Stimulated activated CD4-positive, alpha-beta T cell treated with anti-CD3 and anti-CD28 coated beads, Interleukin-2, amount 100 ng/mL, for 48 hours (primary cell): ENCODE measurements at places on chromosomes 3 and 15.
A peak's percentile ranks its signal among the peaks of the same experiment; 100 is the strongest.

DNA sequence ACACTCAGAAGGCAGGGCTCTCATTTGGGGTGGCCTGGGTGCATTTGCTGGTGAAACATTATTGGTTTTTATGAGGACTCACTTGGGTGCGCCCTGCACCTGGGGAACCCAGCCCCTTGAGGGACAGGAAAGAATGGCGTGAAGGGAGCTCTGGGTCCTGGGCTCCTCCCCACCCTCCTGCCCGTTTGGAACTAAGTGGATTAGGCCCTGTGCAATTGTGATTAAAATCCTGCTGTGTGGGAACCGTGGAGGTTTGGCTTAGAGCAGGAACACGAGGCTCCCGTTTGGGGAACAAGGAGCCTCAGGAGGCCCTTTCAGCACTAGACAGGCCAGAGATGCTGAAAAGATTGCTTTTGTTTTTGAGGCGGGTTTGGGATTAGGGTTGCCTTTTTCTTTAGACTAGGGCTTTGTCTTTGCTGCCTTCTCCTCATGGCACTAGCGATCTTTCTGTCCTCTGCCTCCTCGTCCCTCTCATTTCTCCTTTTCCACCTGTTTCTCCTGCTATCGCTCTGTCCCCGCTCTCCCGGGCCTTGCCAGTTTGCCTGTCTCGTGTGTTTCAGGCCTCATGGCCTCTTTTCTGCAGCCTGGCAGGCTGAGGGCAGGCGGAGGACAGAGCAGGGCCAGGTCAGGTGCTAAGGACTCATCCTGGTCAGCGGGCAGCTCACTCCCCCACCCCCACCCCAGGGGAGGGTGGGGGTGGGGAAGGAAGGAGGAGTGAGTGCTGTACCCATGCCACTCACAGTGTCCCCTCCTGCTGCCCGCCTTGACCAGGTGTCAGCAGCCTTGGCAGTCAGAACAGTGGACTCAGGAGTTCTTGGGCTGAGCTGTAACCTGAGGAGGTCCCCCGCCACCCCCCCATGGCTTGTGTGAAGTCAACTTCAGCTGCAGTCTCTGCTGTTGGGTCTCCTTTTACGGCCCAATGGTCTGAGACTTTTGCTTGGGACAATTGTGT lies 8.6 kb downstream of the MAPKAPK3 start:
- no peak for DNase-seq

- DNase-seq: no peak
These were observed 12.4 kb downstream of the RETNLB start for GRCh38 chr3:108744762-108745161.

- no peak for DNase-seq
These were observed 3.3 kb downstream of the ARRDC4 start for GRCh38 chr15:97963779-97964178.

DNA sequence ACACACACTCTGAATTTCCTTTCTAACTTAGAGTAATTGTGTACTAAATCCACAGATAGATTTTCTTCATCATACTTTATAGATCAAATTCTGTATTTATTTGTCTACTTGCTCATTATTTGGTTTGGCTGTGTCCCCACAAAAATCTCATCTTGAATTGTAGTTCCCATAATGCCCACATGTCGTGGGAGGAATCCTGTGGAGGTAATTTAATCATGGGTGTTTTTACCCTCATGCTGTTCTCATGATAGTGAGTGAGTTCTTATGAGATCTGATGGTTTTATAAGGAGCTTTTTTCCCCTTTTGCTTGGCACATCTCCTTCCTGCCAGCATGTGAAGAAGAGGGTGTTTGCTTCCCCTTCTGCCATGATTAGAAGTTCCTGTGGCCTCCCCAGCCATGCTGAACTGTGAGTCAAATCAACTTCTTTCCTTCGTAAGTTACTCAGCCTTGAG lies 198.3 kb upstream of the TGFBR2 start:
- no peak for DNase-seq

DNA sequence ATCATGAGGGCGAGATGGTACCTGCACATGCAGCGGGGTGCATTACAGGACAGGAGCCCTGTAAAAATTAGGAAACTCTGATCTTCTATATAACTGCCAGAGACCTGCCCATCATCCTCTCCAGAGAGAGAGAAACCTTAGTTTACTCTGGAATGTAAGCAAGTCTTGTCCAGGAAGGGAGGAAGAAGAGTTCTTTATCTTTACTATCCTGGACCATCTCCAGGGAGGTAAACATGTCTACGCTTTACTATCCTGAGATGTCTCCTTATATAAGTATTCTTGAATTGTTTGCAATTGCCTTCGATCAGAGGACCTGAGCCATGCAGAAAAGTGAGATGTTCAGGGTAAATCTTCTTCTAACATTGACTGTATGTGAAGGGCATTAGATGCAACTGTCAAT lies 12.7 kb upstream of the HACD2 start:
- DNase-seq: no peak

DNA sequence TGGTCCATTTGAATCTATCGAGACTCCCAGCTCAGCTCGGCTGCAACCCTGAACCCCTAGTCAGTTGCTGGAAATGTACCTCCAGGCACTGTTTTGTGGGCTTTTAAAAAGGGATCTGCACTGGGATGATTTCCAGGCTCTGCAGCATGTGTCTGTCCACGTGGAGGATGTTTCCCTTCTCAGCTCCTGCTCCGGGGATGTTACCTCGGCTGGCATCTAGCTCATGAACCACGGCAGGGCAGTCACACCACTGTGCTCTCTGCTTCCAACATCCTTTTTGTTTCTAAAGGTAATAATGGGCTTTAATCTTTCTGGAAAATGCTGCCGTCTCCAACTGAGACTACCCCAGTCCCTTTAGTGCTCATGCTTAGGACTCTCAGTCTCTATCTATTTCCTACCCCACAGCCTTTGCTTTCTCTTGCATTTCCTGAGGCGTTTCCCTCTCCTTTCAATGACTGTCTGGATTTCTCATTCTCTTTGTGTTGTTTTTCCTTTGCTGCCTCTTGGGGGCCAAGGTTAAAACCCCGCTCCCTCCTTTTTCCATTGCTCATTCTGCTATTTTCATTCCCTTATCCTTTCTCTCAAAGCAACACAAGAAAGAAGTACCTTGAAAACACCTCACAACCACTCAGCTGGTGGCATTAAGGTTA lies 42.9 kb upstream of the AKAP13 start:
- DNase-seq: no peak

DNA sequence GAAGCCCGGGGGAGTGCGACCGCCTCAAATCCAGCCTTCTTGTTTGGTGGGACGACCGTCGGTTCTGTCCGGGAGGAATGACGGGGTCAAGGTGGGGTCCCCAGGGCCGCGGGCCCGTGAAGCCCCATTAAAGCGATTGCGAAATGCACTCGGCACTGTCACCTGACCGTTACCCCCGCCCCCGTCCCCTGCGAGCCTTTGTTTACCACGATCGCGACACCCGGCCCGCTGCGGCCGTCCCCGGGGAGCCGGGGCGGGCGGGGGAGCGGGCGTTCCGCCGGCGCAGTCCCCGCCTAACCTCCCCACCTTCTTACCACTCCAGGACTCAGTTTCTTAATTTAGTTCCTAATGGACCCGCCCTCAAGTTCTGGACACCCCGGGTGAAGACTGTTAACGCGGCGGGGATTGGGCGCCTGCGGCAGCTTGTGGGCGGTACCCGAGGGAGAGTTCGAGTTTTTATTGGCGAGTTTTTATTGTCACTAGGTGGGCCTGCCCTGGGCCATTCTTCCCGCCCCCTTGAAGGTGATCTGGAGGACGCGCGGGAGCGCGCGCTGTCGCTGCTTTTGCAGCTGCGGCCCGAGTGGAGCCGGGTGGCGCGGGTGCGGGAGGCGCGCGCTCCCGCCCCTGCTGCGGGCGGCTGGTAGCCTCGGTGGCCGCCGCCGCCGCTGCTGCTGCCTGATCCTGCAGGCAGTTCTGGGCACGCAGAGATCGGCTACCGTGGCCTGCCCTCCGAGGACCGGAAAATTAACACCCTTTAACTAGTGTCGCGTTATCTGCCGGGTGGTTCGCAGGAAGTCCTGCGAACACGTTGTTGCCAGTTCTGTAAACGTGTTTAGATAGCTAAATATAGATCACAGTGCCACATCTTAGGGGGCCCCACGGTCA lies 1.0 kb downstream of the KLHL24 start:
- DNase-seq: peak; percentile 79

- no peak for DNase-seq
These were observed 341.7 kb downstream of the PTPRG start for GRCh38 chr3:61903074-61903473.

GRCh38 chr3:50121072-50122032 lies 32.6 kb downstream of the RBM5 start:
- DNase-seq: peak; percentile 72

DNA sequence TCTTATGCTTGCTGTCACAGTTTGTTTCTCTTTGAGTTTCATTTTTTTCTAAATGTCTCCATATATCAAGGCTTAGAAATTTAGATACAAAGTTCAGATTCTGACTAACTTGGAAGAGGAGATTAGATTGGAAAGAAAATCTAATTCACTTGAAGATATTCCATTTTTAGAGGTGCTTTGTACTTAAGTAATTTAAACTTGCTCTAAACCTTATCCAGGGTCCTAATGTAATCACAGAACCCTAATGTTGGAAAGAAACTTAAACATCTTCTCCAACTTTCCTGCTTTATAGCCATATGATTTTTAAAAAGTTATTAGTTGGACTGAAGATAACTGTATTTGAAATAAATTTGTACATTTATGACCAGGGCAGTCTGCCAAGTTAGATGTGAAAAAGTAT lies 81.1 kb upstream of the ARHGEF3 start:
- DNase-seq: no peak

- no peak for DNase-seq
These were observed 17.2 kb upstream of the GREM1 start for GRCh38 chr15:32700501-32701150.

DNA sequence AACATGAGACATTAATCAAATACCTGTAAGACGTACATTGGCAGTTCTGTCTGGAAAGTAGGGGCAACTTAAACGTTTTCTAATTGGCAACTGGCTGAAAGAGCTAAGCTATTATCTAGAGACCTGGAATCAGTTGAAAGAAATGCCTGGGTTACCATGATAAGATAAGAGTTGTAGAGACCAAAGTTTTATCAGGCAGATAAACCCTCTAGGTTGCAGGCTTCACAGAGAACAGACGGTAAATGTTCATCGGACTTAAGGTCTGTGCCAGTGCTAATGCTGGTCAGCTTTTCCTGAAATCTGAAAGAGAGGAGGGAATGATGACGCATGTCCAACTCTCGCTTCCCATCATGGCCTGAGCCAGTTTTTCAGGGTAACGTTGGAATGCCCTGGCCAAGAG lies 196.2 kb downstream of the ROBO2 start:
- DNase-seq: no peak

DNA sequence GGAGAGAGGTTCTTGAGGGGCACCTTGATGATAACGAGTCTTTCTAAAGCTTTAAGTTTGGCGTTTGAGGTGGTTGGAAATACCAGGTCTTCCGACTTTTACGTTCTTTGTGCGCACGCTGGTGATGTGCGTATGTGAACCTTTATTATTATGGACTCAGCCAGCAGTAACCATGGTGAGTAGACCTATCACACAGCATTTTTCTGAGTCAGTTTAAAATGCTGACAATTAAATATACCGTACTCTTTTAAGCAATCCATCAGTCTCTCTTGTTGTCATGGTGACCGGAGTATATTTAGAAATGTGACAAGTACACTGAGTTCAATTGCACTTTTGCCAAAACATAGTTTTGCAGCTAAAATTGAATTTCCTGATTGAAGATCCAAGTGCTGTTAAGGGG lies 172.2 kb downstream of the LPP start:
- no peak for DNase-seq

- DNase-seq: no peak
These were observed 256.0 kb upstream of the STAC start for GRCh38 chr3:36124118-36124796.

- DNase-seq: no peak
These were observed 21.1 kb upstream of the RHO start for GRCh38 chr3:129507181-129507831.

GRCh38 chr15:75823860-75824613 lies 19.2 kb upstream of the UBE2Q2 start:
- DNase-seq: no peak
